ENCODE measurements at places on chromosomes 6 and 20.

DNA sequence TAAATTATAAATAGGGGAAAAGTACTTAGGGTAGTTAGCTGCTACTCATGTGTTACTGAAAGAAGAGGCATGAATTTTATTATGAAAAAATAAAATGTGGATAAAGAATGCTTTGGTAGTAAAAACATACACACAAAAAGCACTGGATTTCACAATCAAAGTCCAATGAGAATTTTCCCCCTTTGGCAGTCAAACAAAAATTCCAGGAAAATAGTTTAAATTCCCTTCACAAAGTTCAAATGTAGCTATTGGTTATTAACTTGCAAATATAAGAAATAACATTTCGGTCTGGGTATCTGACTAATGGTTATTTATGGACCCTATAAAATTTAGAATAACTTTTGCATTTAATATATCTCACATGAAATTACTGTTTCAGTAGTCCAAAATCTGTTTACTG is 210.4 kb downstream of the FOXC1 start:
- no peak for DNase-seq

DNA sequence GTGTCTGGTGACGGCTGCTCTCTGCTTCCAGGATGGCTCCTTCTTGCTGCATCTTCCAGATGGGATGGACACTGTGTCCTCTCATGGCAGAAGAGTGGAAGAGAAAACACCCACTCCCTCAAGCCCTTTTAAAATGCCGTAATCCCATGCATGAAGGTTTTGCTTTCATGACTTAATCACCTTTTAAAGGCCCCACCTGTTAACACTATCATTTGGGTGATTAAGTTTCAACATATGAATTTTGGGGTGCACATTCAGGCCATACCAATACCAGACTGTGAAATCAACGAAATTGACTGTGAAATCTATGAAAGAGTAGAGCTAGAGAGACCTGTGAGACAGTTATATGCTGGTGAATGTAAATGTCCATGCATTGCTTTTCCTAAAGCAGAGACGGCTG is 374.3 kb upstream of the CHD6 start:
- DNase-seq = no peak

DNA sequence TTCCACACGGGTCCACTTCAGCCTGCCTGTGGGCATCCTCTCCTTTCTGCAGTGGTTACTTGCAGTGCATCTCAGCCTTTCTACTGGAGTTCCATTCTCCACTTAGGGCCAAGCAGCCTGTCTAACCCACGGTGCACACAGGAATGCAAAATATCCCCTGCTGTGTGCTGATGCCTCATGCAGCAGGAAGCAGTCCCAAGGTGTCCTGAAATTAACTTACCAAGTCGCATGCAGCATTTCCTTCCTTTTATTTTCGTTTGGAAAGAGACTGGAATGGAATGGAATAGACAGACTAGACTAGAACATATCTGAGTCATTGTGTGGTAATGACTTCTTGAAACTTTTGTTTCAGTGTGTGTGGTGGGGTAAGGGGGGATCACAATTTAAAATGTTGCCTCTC is 25.9 kb upstream of the FOXQ1 start:
- no peak for DNase-seq

GRCh38 chr6:11202513-11203305 is 29.8 kb downstream of the NEDD9 start:
- no peak for DNase-seq

Data from BE2C (cell line).